ENCODE measurements at places on chromosomes 12 and 14.

- DNase-seq, result no peak
Measured at GRCh38 chr14:99570544-99571302, 33.3 kb downstream of the CCDC85C start.

GRCh38 chr14:103861413-103862392 is 14.3 kb upstream of the PPP1R13B start:
- peak; percentile 79 for DNase-seq

DNA sequence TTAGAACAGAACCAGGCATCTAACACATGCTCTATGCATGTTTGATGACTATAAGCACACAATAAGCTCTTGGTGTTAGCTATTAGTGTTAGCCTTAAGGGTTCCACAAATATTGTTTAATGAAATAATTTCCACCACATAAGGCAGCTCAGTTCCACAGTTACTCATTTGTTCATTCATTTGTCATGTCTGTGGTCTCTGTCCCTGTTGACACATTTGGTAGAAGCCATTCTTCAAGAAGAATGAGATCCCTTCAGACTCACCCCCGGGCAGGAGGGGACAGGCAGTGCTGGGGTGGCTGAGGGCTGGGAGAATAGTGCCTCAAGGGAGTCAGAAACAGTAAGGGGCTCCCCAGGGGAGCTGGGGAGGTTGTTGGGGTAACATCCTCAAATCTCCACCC is 3.7 kb upstream of the FAIM2 start:
- no peak for DNase-seq

DNA sequence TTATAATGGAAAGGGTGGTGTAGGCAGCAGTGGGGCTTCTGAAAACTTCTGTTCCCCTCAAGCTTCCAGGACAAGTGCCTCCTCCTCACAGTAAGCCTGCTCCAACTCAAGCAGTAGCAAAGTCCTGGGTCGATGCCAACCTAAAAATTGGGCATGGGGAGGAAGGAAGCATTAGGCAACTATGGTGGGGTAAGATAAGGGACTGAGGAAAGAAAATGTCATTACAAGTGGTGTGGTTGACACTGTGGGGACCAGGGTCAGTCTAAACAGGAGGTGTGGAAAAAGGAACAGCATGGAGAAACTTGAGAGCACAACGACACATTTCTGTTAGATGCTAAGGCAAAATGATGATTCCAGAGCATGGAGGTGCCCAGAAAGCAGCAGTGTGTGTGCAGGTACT is 34.9 kb downstream of the WIF1 start:
- DNase-seq, result no peak

- DNase-seq, result no peak
Measured at GRCh38 chr14:85263916-85264675, 265.8 kb upstream of the FLRT2 start.

DNA sequence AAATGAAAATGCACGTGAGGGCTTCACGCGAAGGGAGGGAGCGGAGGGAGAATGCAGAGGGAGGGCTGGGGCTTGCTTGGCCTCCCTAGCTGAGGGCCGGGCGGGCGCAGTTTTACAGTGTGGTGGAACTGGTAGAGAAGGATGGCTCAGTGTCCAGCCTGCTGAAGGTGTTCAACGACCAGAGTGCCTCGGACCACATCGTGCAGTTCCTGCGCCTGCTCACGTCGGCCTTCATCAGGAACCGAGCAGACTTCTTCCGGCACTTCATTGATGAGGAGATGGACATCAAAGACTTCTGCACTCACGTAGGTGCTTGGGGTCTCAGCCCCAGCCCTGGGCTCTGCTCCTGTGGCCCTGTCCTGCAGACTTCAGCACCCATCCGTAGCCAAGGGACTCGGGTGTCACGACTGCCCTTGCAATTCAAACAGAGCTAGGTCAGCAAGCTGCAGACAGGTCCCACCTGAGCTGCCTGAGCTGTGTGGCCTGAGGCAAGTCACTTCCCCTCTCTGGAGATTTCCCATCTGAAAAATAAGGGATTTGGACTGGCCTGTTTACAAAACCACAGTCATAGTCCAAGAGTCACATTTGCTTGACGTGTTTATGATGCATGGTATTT is 18.4 kb downstream of the OTUB2 start:
- no peak for DNase-seq

DNA sequence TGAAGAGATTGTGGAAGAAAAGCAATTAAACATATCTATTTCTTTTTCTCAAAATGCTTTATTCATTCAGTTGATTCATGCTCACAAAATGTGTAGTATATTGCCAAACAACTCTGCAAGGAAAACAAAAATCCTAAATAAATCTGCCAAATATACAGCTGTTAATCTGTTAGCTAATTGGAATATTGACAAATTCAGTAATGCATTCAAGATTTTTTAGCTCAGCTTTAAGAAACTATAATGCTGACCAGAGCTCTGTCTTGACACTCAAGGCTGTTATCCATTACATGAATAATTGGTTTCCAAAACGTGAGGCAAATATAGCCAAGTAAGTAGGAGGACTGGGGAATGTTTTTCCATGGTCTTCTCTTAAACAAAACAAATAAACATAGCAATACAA is 146.8 kb downstream of the TMTC2 start:
- no peak for DNase-seq

DNA sequence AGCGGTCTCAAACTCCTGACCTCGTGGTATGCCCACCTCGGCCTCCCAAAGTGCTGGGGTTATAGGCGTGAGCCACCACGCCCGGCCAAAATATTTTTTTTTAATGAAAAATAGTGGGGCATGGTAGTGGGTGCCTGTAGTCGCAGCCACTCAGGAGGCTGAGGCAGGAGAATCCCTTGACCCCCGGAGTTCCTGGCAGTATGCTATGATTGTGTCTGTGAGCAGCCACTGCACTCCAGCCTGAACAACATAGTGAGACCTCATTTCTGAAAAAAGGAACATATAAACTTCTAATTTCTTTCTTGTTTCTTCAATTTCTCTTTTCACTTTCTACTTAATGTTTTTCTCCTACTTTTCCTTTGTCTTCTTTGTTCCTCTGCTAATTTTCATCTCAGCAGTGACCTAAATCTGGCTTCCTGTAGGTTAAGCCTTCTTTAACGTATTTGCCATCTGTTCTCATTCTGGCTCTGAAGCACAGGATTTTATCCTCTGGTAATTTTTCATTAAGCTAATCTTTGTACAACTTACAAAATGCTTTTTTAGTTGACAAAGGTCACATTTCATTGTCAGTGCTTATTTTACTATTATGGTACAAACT is 4.5 kb upstream of the RPGRIP1 start:
- no peak for DNase-seq

- DNase-seq, result peak; percentile 77
Measured at GRCh38 chr14:104563742-104564615, 15.6 kb upstream of the C14orf180 start.

DNA sequence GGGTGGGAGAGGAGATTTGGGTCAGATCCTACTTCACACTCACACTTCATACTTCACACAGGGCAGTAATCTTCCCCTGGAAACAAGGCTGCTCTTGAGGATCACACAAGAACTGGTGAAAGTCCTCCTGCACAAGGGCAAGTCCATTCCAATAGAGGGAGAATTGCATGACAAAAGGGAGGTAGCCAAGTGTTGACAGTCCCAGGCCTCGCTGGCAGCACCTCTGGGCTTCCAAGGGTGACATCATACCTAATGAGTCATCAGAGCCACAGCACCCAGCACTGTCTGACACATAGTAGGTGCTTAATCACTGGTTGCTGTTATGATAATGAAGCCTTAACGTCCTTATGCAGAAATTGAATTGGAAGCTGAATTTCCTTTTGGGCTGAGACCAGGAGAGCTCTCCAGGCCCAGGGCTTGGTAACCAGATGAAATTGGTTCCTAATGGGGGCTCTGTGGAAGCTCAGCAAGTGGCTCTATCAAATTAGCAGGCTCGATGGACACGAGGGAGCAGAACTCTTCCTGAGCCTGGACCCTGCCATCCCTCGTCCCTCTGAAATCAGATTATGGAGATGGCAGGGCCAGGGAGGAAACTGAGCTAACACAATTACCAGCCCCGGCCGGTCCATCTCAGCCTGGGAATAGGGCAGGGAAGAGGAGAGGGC is 58.8 kb upstream of the ACTN1 start:
- no peak for DNase-seq

GRCh38 chr14:105178069-105178867 is 2.8 kb downstream of the NUDT14 start:
- no peak for DNase-seq

All from adrenal gland (tissue), 19 donors.